ENCODE measurements at places on chromosomes 3 and 15. TPM values are rescaled to one million over a fixed set of nuclear protein-coding genes. Genes with fewer than 3 reads are reported as not detected.
A peak's percentile ranks its signal among the peaks of the same experiment; 100 is the strongest.

The ITIH1 gene
- 0.22 TPM for total RNA-seq

DNA sequence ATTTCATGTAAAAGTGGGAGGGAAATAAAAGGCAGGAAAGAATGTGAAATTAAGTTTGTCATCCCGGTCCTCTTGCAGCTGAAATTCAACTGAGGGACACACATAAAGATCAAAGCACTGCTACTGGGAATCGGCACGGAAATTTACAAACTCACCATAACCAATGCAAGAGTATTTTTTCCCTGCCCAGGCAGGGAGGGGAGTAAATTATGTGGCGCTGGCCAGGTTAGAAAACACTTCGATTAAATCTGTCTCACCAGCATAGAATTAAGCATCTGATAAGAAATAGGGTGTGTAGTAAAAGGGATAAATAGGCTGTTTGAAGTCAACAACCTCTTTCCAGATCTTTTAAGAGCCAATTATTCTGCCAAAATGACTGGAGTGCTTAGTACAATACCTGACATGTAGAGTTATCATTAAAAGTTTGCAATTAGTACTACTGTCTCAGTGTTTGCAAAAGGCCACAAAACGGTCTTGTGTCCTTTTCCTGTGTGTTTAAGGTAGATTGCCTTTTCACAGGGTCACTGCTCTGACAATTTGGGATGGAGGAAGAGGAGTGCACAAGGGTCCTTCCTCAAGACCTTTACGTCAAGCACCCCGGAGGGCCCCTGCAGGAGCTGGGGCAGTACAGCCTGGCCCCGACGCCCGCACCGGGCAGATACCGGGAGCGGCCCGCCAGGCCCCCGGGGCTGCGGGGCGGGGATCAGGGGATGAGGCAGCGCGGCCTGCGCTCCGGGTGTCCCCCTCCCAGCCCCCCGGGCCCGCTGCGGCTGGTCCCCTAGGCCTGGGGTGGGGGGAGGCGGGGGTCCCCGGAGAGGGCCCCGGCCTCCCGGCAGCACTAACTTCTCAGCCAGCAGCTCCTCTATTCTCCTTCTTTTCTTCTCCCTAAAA, 651 bp downstream of the UBA3 start:
- DNase-seq, result peak; percentile 32

- no peak for DNase-seq
These were observed 698.7 kb downstream of the NTRK3 start for GRCh38 chr15:87557881-87558280.

GRCh38 chr3:182364723-182365650, 428.3 kb upstream of the ATP11B start:
- DNase-seq, result peak; percentile 32

DNA sequence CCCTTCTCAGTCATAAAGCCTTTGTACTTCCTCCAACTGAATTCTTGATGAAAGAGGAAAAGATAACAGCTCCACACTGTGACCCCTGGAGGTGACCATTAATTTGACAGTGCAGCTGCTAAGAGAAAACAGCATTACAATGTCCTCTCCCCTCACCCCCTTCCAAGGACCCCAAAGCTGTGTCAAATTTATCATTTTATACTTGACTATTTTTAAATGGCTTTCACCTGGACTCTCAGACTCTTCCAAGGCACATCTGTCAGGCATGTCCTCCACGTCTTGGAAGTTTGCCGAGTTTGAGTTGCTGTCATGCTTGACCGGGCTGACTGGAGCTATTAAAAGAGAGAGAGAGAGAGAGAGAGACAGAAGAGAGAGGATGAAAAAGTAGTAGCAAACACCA, 236.5 kb downstream of the WDR72 start:
- no peak for DNase-seq

DNA sequence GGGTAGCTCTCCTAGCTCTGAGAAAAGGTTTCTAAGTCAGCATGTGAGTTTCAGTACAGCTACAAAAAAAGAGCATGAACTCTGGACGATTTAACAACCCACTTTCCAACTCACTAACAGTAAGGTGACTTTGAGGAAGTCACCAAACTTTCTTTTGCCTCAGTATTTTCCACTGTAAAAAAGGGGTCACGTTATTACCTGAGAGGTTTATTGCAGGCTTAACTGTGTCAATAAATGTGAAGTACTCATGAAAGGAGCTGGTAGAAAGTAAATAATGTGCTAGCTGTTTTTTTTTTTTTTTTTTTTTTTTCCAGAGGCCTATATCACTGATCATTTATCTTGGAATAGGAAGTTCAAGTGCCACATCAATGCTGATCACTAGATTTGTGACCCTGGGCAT, 89.3 kb downstream of the PLSCR2 start:
- peak; percentile 16 for DNase-seq

- no peak for DNase-seq
These were observed 17.0 kb upstream of the RPN1 start for GRCh38 chr3:128667641-128668040.

GRCh38 chr15:93268066-93268465, 179.1 kb upstream of the RGMA start:
- DNase-seq, result no peak

Data from kidney (tissue), 22 donors.